ENCODE measurements at places on chromosomes 7 and 10.

DNA sequence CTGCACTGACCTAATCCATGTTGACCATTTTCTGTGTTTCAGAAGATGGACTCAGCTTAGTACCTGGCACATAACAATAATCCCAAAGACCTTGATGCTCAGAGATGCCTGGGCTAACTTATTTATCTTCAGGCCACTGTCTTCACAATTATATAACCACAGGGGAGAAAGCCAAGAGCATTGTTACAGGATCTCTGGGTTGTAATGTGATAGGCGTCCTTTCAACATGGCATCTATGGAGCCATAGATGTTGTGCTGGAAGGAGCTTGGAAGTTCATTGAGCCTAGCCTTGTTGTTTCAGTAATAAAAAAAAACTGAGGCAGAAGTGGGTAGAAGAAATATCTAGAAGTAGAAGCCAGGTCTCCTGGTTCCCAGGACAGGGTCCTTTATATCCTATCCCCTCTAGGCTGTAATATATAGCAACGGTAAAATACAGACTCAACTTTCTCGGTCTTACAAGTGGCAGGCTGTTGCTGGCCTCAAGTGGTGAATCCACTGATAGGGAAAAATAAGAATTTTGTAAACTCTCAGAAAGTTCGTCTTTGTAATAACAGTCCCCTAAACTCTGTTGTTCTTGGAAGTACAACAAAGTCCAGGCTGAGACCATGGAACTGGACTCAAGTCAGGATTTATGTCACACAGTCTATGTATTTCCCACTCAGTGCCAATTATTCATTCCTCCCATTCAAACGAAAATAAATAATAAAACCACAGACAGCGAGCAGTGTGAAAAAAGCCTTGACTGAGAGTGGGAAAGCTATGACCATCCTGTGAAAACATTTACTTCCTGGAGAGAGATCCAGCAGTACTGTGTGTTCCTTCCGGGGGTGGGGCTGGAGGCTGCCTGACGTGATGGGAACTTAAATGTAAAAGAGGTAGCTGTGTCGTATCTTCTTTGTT lies 277.6 kb downstream of the REEP3 start:
- no peak for DNase-seq

- DNase-seq: no peak
Measured at GRCh38 chr10:130412317-130412716, 276.1 kb downstream of the GLRX3 start.

- DNase-seq: no peak
Measured at GRCh38 chr7:111370002-111370401, 192.3 kb downstream of the IMMP2L start.

DNA sequence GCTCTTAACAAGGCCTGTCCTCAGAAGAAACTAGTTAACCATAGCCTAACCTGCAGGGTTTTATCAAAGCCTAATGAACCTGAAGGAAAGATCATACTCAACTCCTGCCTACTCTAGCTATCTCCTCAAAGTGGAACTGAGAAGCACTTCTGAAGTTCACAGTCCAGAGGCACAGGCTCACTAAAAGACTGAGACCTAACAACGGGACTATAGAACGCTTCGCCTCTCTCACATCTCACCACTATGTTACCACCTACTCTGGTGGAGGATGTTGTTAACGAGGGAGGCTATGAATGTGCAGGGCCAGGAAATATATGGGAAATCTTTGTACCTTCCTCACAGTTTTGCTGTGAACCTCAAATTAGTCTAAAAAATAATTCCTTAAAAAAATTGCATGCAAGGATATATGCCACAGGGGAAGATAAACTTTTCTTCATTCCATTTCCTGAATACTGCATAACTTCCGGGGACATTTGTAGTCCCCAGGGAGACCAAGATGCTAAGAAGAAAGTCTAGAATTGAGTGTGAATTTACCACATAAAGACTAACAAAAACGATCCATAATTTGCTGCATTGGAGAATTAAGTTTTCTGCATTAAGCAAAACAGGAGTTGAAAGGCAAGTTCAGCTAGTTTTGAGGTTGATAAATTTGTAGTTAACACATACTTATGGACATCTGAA lies 21.6 kb downstream of the LIPJ start:
- no peak for DNase-seq

DNA sequence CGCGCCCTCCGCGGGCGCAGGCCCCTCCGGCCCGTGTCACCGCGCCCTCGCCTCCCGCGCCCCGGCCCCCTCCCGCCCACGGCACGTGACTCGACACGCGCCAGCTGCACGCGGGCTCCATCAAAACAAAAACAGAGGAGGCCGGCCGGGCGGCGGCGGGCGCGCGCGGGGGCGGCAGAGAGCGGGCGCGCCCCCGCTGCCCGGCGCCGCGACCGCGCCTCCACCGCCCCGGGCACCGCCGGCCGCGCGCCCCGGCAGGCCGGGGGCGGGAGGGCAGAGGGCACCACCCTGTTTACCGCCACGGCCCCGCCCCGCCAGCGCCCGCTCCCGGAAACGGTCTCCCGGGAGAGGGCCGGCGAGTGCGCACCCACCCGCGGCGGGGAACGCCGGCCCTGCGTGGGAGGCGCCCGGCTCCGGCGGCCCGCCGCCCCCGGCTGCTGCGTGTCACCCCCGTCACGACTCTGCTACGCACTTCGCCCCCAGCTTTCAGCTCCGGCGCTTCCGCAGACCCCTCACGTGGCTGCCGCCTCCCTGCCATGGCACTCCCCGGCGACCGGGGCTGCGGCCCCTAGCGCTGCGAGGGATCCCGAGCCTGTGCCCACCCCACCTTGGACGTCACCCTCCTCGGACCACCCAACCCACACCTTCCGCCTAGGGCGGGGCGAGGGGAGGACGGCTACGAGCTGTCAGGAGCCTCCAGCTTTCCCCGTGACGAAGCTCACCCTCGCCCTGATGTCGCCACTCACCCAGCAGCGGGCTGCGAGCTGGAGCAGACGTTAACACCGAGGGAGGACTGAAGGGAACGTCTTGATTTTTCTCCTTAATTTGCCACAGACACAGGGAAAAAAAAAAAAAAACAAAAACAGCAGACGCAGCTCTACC lies 221.6 kb upstream of the MKLN1 start:
- DNase-seq: peak; percentile 68

DNA sequence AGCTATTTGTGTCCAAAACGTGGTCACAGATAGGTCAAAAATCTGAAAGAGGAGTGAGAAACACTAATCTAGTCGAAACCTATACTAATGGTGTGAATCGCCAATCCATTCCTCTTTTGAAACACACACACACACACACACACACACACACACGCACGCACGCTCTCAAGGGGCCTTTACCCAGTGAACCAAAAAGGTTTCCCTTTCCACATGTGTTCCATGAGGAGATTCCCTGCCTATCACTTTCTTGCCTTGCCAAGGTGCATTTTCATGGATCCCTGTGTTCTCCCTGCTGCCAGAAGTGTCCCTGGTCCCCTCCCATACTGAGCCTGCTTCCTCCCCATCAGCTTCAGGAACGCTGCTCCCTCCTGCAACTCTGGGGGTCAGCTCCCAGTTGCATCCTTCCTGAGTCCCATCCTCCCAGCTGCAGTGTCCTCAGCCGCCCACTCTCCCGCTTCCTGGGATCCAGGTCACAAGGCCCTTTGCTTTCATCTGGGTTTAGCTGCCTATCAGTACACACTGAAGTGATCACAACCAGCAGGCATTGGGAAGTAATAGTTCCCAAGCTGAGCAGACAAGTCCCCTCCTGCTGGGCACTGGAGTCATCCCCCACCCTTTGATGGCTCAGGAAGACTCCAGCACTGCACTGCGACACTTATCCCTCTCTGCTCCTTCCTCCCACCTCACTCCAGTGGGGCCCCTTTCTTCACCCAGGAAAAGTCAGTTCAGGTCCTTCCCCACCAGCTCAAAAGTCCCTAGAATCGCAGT lies 49.2 kb upstream of the KCNMA1 start:
- no peak for DNase-seq

DNA sequence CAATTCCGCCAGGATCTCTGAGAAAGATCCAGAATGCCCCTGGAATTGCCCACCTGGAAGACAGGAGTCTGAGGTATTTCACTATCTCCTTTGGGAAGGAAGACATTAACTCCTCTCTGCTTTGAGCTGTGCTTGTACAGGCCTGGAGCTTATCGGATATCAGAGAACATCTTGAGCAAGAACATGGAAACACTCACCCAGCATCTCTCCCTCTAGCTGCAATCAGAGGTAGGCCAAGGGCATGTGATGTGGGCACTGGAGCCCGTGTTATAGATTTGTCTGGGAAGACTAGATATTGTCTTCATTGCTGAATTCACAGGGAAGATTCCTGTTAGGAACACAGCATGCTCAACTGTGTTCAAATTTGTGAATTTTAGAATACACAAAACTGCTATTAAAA lies 233.9 kb downstream of the PHF14 start:
- DNase-seq: no peak

DNA sequence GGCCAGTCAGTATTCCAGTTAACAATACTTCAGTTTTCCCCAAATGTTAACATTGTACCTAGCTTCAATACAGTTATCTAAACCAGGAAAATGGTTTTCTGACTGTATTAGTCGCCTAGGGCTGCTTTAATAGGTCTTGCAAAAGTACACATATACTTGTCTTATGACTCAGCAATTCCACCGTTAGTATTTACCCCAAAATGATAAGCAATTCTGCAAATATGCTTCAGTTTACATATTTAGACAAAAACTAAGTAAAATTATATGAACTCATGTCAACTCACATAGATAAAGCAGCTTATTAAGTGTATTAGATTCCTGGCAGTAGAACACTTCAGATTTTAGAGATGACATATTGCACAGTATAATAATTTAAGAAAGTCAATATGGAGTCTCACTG lies 363.3 kb downstream of the ARL4A start:
- DNase-seq: no peak

DNA sequence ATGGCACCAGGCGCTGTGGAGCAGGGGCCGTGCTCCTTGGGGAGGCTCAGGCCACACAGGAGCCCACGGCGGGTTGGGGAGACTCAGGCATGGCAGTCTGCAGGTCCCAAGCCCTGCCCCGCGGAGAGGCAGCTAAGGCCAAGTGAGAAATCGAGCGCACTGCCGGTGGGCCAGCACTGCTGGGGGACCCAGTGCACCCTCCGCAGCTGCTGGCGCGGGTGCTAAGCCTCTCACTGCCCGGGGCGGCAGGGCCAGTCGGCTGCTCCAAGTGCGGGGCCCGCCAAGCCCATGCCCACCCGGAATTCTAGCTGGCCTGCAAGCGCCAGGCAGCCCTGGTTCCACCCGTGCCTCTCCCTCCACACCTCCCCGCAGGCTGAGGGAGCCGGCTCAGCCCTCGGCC lies 57.1 kb downstream of the COL28A1 start:
- DNase-seq: no peak
